Gastroesophageal sphincter (tissue), 4 donors: ENCODE measurements at places on chromosomes 16 and 17. TPM values are rescaled to one million over a fixed set of nuclear protein-coding genes. Genes with fewer than 3 reads are reported as not detected.
A peak's percentile ranks its signal among the peaks of the same experiment; 100 is the strongest.

- no peak for ATAC-seq
Observed at GRCh38 chr17:15466131-15466530, 1.3 kb downstream of the CDRT4 start.

DNA sequence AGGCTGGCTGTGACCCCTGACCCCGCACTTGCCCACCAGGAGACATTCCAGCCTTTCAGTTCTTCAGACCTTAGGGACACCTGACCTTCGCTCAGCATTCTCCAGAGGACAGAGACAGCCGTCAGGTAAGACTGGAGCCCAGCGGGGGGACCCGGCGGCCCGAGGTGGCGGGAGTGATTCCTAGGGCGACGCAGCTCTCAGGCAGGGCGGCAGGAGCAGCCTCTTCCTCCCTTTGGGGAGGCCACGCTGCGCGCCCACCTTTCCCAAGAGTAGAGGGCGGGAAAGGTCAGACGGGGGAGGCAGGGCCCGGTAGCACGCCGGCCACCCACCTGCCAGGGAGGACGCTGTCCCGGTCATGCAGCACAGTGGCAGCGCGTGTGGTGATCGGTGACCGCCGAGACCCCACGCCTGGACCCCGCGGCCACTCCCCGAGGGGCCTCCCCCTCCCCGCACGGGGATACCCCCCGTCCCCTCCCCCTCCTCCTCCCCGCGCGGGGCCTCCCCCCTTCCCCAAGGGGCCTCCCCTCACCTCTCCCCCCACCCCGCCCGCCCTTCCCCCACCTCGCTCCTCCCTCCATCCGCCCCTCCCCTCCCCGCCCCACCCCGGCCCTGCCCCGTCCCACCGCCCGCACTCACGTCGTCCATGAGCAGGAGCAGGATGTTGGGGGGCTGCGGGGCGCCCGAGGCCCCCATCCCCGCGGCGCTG, 472 bp downstream of the GALNS start:
- ATAC-seq = no peak

DNA sequence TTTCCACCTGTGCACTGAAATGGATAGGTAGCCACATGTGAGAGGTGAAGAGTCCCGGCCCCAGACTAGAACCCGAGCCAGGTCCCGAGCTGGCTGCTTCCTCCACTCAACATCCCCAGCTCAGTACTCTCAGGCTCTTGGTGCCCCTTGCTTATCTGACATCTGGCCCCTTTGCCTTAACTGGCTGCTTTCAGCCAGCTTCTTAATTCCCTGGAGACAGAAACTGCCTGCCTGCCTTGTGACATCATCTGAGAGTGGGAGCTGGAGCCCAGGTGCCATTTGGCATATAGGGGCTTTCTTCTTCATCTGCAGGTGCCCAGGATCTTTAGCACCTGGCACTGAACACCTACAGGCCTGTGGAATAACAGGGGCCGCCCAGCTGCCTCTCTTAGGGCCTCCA, 8.9 kb downstream of the CHAD start:
- ATAC-seq = no peak

DNA sequence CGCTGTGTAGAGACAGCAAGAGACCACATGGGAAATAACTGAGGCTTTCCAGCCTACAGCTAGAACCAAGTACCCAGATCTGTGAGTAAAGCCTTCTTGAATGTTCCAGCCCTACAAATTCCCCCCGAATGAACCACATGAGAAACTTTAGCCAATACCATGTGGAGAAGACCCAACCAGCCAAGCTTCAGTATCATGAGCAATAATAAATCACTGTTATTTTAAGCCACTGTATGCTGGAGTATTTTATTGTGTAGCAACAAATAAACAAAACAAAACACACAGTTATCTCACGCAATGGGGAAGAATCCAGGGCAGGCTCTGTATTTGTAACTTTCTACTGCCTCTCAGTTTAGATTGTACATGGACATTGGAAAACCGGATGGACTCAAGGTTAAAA, 426.2 kb downstream of the CDH11 start:
- ATAC-seq = no peak

KRT39 gene
- not detected for total RNA-seq

DNA sequence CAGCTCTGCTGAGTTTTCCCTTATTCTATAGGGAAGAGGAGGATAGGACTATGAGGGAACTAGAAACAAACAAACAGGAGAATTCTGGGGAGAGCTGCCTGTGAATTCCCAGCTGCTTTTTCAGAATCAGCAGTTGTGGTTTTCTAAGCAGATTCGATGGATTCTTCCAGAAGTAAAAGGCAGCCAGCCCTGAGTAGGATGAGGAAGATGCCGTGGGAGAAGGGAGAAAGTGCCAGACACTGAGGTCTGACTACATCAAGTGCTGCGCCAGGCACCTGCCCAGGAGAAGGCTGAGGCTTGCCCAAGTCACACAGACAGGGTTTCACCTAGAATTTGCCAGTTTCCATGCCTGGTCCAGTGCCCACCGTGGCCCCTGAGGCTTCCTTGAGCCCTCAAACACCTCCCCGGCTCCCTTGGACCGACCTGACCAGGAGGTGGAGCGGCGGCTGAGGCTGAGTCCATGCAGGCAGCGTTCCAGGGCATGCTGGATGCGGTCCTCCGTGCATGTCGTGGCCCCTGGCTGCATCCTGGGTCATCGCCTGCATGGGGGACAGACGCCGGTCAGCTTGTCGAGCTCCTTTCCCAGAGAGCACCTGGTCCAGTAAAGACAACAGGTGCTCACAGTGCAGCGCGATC, 43.6 kb upstream of the PIK3R6 start:
- no peak for ATAC-seq

TMEM92 gene
- total RNA-seq = 0.16 TPM

- ATAC-seq = no peak
Observed at GRCh38 chr16:22372882-22373661, 1.3 kb downstream of the CDR2 start.

KRTAP1-1 gene
- total RNA-seq = not detected

- ATAC-seq = no peak
Observed at GRCh38 chr16:88436796-88437195, 16.3 kb upstream of the ZFPM1 start.

GRCh38 chr16:20410121-20410723, 888 bp downstream of the ACSM5 start:
- ATAC-seq = peak; percentile 43

GRCh38 chr16:12092544-12092921, 116.0 kb downstream of the SNX29 start:
- ATAC-seq = no peak

DNA sequence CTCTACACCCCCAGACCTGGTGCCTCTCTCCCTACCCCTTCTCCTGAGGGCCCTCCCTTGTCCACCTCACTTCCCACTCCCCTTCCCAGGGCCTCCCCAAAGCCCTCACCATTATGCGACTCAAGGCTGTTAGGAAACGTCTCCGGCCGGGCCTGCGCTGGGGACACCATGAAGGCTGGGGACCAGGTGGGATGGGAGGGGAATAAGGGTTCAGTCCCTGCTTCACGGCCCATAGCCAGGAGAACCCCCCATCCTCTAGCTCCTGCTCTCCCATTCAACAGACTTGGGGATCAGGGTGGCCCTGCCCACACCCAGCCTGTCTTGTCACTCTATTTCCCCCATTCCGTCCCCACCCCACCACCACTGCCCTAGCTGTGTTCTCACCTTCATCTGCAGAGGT, 2.1 kb downstream of the NEURL4 start:
- no peak for ATAC-seq

ITGAD gene
- not detected for total RNA-seq

DNA sequence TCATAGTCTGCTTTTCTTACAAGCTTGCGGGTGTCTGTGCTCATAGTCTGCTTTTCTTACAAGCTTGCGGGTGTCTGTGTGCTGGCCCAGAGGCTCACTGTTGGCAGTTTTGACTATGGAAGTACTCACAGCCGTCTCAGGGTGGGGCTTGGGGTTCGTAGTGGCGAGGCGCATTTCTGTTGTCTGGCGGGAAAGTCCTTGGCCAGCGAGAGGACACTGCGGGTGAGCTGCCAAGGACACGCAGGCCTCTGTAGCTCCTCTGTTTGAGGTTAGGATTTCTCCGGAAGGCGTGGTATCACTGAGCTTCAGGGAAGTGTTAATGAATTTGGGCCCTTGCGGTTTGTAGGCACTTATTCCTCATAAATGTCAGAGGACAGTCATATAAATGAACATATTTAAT, 13.5 kb downstream of the TBCD start:
- ATAC-seq = no peak

DNA sequence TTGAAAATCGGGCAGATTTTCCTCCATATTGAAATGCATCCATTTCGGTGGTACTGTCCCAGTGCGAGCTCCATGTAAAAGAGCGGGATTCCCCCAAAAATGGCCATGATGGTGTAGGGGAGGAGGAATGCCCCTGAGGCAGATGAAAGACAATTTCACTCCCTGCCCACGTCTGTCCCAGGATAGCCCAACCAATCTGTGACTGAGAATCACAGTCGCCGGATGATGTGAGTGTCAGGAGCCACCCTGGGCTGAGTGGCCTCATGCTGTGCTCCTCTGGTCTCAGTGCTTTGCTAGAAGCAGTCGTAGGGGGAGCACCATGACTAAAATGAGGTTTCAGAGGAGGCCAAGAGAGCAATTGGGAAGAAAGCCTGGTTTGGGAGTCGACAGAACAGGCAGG, 16.7 kb downstream of the SLC6A4 start:
- no peak for ATAC-seq

- ATAC-seq = no peak
Observed at GRCh38 chr16:29158785-29159184, 173.9 kb downstream of the LAT start.

DNA sequence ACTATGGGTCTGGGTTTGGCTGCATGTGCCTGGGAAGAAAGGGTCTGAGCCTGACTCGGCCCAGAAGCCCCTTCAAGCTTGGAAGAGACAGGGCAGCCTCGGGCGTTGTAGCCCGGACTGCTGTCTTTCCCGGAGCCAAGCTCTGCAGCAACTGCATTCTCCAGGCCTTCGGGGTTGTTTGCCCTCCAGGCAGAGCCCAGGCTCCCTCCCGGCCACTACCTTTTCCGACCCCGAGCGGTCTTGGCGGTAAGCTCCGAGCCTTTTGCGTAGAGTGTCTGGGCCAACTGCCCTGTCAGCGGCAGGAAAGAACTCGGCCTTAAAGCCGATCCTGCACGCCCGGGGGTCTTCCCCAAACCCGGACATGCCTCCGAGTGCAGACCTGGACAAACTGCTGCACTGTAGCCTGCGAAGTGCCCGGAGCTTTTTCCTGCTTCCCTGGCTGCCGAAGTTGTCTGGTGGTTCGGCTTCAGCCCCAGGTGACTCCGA, 1.3 kb downstream of the LHX1 start:
- no peak for ATAC-seq

- ATAC-seq = no peak
Observed at GRCh38 chr16:83970430-83970815, 2.4 kb downstream of the NECAB2 start.

DNA sequence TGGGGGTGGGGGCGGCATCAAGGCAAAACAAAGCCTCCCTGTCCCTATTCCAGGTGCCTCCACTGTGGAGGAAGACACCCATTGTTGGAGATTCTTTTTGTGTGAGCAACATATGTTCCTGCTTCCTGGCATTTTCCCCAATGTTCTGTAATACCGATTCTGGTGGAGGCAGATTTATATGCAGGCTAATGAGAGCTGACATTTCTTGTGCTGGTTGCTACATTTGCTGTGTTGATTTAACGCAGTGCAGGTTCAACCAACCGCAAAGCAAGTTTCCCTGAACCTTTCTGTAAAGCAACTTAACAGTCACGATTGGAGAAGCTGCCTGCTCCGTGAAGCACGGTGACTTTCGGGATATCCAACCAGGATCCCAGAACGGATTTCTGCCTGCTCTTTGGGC, 260.5 kb downstream of the CBLN1 start:
- no peak for ATAC-seq

CALB2 gene
- not detected for total RNA-seq

DNA sequence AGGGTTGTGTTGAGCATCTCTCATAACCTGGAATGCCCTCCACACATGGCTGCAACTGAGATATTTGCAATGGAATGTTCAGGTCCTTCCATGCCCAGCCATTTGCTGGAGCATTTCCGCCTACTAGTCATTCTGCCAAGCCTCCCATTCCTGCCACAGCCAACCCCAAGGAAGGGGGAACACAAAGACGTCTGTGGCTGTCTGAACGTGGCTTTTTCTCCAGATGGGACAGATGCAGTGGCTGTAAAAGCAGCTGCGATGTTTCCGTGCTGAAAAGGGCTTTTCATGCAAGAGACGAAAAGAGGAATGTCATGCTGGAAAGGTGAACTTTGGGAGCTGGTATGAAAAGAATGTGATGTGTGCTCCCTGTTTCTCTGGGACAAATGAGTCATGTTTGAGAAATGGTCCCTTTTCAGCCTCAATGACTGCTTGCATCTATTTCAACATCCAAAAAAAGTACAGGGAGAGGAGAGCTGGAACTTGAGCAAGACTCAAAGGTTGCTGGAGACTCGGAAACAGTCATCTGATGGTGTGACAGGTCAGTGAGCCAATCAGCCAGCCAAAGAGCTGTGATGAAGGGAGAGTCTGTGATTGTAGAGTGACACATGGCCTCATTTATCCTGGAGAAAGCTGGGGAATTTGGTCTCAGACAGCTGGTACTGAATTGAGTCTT, 208.9 kb downstream of the SHISA9 start:
- ATAC-seq = peak; percentile 80

CCL11 gene
- 4.5 TPM for total RNA-seq

- ATAC-seq = no peak
Observed at GRCh38 chr17:73363442-73364154, 51.8 kb upstream of the CDC42EP4 start.
